ENCODE measurements at places on chromosomes 7 and 10. TPM values are rescaled to one million over a fixed set of nuclear protein-coding genes. Genes with fewer than 3 reads are reported as not detected.

- H3K36me3 ChIP-seq, result no peaks in the 10 kb centered on the region
- peaks cover 86% of the 10 kb centered on the region for H3K27me3 ChIP-seq
- peak overlapping the region; percentile 73 for H3K4me3 ChIP-seq
- H3K27ac ChIP-seq, result no peak overlapping the region
Observed at GRCh38 chr10:101066146-101066895, 4.5 kb downstream of the KAZALD1 start.

The INHBA gene
- total RNA-seq, result not detected

The PNLIP gene
- not detected for total RNA-seq

The ATG9B gene
- 8.0 TPM for total RNA-seq

The NOS3 gene
- 6.1 TPM for total RNA-seq

DNA sequence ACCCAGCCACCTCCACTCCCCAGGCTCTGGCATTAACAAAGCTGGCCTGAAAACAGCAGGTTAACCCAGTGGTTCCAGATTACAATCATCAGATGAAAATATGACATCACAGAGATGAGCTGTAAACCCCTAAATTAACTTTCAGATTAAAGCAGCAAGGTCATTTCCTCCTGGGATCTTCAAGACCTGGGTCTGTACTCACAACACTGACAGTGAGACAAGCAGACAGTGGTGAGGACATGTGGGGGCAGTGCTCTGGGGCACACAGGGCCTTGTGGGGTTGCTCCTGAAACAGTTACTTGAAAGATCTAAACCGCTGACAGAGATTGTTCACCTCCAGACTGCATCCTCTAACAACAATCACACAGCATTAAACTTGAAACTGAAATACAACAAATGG lies 134.1 kb downstream of the ZNF438 start:
- DNase-seq, result no peak
- no peak overlapping the region for H3K27ac ChIP-seq
- no peak overlapping the region for H3K4me3 ChIP-seq
- H3K27me3 ChIP-seq, result no peaks in the 10 kb centered on the region
- peaks cover 4% of the 10 kb centered on the region for H3K4me1 ChIP-seq
- H3K36me3 ChIP-seq, result peaks cover 5% of the 10 kb centered on the region

DNA sequence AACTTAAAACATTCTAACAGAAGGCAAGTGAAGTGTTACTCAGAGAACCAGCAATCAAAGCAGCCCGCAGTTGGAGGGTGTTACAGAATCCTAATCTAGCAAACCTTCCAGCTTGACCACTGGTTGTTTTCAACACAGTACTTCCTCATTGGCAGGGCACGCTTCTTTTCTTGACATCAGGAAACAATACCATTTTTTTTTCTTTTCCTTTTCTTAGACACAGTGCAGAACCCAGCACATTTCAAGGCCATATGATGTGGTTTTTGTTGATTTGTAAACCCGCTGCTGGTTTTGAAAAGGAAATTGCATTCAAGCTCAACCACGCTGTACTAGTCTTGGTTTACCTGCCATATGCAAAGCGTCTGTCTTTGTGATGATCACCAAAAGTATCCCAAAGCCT lies 33.4 kb downstream of the RHOBTB1 start:
- H3K27ac ChIP-seq, result no peak overlapping the region
- DNase-seq, result no peak
- H3K4me1 ChIP-seq, result peaks cover 29% of the 10 kb centered on the region
- H3K36me3 ChIP-seq, result peaks cover 36% of the 10 kb centered on the region

DNA sequence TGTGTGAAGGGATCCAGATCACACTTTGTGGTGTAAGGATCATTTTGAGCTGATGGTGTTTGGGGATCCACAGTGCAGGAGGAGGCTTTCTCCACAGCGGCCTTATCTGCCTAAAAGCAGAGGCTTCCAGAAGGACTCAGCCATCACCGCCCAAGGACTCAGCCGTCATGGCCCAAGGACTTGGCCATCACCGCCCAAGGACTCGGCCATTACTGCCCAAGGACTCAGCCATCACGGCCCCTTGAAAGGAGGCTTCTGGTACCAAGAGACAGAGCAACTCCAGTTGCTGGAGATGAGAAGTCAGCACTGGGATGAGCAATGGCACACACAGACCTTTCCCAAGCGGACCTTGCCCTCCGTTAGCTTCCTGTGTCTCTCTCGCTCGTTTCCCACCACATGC lies 6.0 kb upstream of the CFAP46 start:
- no peaks in the 10 kb centered on the region for H3K36me3 ChIP-seq
- DNase-seq, result no peak
- peaks cover 54% of the 10 kb centered on the region for H3K27me3 ChIP-seq
- no peak overlapping the region for H3K27ac ChIP-seq
- no peak overlapping the region for H3K4me3 ChIP-seq
- H3K4me1 ChIP-seq, result no peaks in the 10 kb centered on the region

DNA sequence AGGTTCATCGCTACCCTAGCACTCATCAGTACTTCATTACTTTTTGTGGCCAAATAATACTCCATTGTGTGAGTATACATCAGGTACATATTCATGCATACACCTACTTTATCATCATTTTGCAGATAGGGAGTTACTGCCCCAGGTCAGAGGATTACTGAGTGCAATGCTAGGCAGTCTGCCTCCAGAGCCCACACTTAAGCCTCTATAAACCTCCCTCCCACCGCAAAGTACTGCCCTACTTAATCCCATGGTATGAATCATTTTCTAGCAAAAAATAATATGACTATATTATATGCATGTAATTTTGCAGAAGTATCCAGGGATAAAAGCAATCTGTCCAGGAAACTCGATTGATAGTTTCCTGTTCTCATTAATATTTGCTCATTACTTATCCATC lies 194.3 kb downstream of the GRID1 start:
- H3K4me3 ChIP-seq, result no peak overlapping the region
- H3K27ac ChIP-seq, result no peak overlapping the region
- no peaks in the 10 kb centered on the region for H3K4me1 ChIP-seq
- no peak for DNase-seq
- no peaks in the 10 kb centered on the region for H3K36me3 ChIP-seq

DNA sequence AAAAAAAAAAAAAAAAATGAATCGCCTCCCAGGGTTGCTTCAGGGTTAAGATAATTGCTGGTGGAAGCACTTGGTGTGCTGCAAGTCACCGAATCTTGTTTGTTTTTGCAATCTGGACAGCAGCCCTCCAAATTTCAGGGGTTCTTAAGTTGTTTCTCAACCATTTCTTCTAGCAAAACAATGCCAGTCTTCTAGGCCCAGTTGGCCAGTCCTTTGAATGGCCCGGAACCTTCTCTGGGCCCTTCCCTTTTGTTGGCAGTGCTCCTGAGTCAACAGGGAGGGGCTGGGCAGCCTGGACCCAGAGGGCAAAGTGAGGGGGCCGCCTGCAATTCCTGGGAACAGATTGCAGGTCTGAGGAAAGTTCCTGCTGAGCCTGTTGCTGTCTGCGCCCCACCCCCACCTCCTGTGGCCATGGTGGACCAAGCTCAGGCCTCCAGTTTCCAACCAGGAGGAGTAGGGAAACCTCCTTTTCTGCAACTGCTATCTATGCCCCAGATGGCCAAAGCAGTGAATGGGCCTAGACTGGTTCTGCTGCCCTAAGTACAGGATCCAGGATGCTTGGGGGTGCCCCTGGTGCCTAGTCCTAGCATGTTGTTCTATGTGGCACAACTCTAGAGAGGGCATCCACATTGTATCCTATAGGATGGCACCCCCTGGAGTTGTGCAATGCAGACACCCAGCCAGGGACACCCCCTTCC lies 31.4 kb upstream of the PDCD4 start:
- DNase-seq, result no peak
- peaks cover 50% of the 10 kb centered on the region for H3K4me1 ChIP-seq
- no peak overlapping the region for H3K4me3 ChIP-seq
- H3K27ac ChIP-seq, result no peak overlapping the region
- no peaks in the 10 kb centered on the region for H3K27me3 ChIP-seq

DNA sequence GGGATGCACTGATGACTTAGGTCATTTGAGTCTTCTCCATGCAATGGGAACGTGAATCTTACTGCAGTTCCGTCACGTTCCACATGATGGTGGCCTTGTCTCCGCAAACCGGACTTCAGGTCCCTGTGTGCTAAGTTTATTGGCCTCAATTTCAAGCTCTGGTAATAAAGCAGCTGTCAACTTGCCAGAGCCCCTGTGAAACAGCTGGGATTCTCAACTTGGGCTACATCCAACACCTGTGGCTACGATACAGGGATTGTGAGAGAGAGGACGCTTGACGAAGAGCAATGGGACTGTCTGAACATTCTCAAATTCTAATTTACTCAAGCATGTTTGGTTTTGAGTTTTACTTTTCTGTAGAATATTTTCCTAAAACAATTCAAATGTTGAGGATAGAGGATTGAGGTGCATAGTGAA lies 174.2 kb downstream of the PTN start:
- DNase-seq, result peak; percentile 58
- H3K4me3 ChIP-seq, result no peak overlapping the region
- no peak overlapping the region for H3K27ac ChIP-seq

The POLD2 gene
- total RNA-seq, result 159 TPM

GRCh38 chr10:30448092-30448491 lies 14.1 kb downstream of the MAP3K8 start:
- H3K36me3 ChIP-seq, result peaks cover 5% of the 10 kb centered on the region
- H3K4me3 ChIP-seq, result no peak overlapping the region
- H3K27ac ChIP-seq, result no peak overlapping the region
- no peaks in the 10 kb centered on the region for H3K4me1 ChIP-seq
- DNase-seq, result no peak
- no peaks in the 10 kb centered on the region for H3K27me3 ChIP-seq

GRCh38 chr7:102421706-102422240 lies 11.6 kb upstream of the ORAI2 start:
- H3K36me3 ChIP-seq, result peaks cover 17% of the 10 kb centered on the region
- H3K4me1 ChIP-seq, result peaks cover 12% of the 10 kb centered on the region
- H3K27ac ChIP-seq, result no peak overlapping the region
- H3K4me3 ChIP-seq, result no peak overlapping the region
- DNase-seq, result no peak

The OR9A2 gene
- total RNA-seq, result not detected

GRCh38 chr10:77925795-77926565 lies 575 bp downstream of the DLG5 start:
- H3K4me1 ChIP-seq, result peaks cover 40% of the 10 kb centered on the region
- no peak overlapping the region for H3K27ac ChIP-seq
- peaks cover 2% of the 10 kb centered on the region for H3K36me3 ChIP-seq
- H3K4me3 ChIP-seq, result peak overlapping the region; percentile 92
- peak; percentile 35 for DNase-seq
- H3K27me3 ChIP-seq, result peaks cover 16% of the 10 kb centered on the region

The ACTL6B gene
- total RNA-seq, result 2.4 TPM

DNA sequence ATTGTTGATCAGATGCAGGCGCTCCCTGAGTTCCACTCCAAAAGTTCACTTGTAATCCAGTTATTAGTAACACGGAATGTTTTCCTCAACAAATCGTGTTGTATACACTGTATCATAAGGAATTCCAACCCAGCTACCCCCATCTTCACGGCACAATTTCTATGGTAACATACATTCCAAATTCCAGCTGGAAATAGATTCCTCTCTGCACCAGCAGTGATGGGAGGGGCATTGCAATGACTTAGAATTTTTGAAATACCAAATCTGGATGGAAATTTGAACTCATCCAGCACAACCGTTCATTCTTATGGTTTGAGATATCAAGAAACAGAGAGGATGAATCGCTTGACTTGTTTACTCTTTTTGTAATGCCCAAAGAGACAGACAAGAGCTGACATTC lies 38.9 kb upstream of the RHEB start:
- DNase-seq, result no peak
- no peaks in the 10 kb centered on the region for H3K27me3 ChIP-seq
- H3K4me1 ChIP-seq, result peaks cover 13% of the 10 kb centered on the region
- H3K4me3 ChIP-seq, result no peak overlapping the region

GRCh38 chr10:77201135-77202106 lies 436.2 kb downstream of the KCNMA1 start:
- no peak overlapping the region for H3K27ac ChIP-seq
- H3K4me3 ChIP-seq, result no peak overlapping the region
- peaks cover 15% of the 10 kb centered on the region for H3K27me3 ChIP-seq
- no peaks in the 10 kb centered on the region for H3K36me3 ChIP-seq

The PRPS1L1 gene
- total RNA-seq, result not detected

The STK32C gene
- 19.6 TPM for total RNA-seq

- no peak overlapping the region for H3K27ac ChIP-seq
- peaks cover 13% of the 10 kb centered on the region for H3K4me1 ChIP-seq
- H3K27me3 ChIP-seq, result no peaks in the 10 kb centered on the region
- DNase-seq, result no peak
Observed at GRCh38 chr7:34875481-34875880, 161.8 kb downstream of the DPY19L1 start.

GRCh38 chr10:101092881-101093354 lies 31.1 kb downstream of the KAZALD1 start:
- no peak overlapping the region for H3K4me3 ChIP-seq
- H3K27me3 ChIP-seq, result peaks cover 76% of the 10 kb centered on the region
- peaks cover 3% of the 10 kb centered on the region for H3K4me1 ChIP-seq
- DNase-seq, result no peak
- H3K27ac ChIP-seq, result no peak overlapping the region

DNA sequence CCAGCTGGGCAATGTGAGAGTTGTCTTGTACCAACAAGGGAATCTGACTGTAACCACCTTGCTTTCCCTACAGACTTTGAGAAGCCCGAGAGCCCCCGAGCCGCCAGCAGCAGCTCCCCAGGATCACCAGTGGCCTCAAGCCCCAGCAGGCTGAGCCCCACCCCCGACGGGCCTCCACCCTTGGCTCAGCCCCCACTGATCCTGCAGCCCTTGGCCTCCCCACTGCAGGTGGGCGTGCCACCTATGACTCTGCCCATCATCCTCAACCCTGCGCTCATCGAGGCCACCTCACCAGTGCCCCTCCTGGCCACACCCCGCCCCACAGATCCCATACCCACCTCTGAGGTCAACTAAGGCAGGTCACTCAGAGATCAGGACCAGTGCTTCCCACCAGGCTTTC lies 13.5 kb upstream of the NFKB2 start:
- peaks cover 6% of the 10 kb centered on the region for H3K4me1 ChIP-seq
- no peak overlapping the region for H3K4me3 ChIP-seq
- peaks cover 2% of the 10 kb centered on the region for H3K36me3 ChIP-seq
- no peak overlapping the region for H3K27ac ChIP-seq
- no peaks in the 10 kb centered on the region for H3K27me3 ChIP-seq
- DNase-seq, result no peak

GRCh38 chr10:116769791-116770190 lies 27.4 kb upstream of the HSPA12A start:
- no peaks in the 10 kb centered on the region for H3K36me3 ChIP-seq
- no peaks in the 10 kb centered on the region for H3K27me3 ChIP-seq
- H3K27ac ChIP-seq, result no peak overlapping the region
- H3K4me1 ChIP-seq, result peaks cover 19% of the 10 kb centered on the region
- no peak overlapping the region for H3K4me3 ChIP-seq

The TWNK gene
- 14.6 TPM for total RNA-seq

DNA sequence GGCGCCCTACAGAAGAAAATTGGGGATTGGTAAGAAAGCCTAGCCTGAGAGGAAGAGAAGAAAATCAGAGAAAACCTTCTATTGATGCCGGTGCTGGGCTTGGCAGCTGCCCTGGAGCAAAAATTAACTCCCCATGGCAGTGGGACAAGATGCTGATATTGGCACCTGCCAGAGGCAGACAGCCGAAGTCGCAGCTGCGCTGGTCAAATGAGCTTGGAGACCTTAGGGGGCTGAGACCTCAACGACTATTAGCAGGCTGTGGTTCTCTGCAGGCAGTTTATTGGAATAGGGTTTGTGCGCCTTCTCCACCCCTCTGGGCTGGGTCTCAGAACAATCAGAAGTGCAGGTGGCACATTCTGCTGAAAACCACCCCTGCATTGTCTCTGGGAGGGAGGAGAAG lies 213.7 kb downstream of the GFRA1 start:
- H3K27me3 ChIP-seq, result no peaks in the 10 kb centered on the region
- H3K27ac ChIP-seq, result no peak overlapping the region
- H3K4me1 ChIP-seq, result peaks cover 6% of the 10 kb centered on the region
- DNase-seq, result no peak
- H3K36me3 ChIP-seq, result peaks cover 13% of the 10 kb centered on the region
